ENCODE measurements at places on chromosomes 5 and 9.

DNA sequence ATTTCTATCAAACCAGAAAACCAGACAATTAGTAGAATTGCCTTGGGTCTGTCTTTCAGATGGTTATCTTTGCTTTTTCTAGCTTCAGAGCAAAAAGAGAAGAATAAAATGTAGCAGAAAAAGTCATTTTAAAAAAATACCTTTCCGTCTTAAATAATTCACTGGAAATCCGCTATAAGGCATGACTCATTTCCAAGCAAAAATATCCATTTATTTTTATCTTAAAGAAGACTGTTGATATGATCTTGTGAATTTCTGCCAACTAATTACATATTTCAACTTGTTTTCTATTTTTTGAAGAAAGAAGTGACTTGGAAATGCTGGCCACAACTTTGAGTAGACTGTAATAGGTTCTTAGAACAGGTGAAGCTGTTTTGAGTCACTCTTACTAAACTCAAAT, 83.7 kb downstream of the VCAN start:
- DNase-seq: no peak

GRCh38 chr5:172123269-172123692, 64.7 kb downstream of the STK10 start:
- DNase-seq: no peak

- DNase-seq: no peak
These were observed 35.2 kb upstream of the CAST start for GRCh38 chr5:96626956-96627355.

DNA sequence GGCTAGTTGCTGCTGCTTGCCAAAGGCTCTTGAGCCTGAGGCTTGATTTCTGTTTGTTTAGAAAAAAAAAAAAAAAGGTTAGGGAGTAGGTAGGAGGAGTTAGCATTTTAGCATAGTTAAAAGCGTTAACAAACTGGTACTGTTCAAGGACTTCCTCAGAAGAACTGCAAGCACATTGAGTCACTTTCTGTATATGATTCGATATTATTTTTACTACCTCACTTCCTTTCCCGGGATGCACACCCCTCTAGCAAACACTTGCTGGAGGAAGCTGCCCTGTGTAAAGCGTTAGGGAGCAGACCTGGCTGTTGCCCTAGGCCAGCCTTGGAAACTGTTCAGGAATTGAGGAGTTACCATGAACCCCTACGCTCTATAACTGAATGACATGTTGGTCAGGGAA, 15.7 kb upstream of the CEP120 start:
- DNase-seq: peak; percentile 56

- no peak for DNase-seq
These were observed 179.4 kb downstream of the CFAP90 start for GRCh38 chr5:7671381-7671993.

DNA sequence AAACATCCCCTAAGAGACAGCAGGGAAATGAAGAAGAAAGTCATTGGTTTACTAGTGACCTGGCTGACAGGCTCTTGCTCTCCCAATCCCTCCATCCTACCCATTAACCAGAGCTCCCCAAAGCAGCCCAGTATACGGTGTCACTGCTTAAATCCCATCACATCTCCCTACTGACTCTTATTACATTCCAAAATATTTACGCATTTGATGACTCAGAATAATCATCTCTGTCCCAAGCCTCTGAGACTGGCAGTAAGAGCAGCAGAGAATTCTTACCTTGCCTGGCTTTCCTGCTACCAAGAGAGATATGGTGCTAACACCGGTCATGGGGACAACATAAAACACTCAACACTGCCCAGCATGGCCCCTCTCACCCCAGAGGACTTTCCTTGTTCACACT, 20.2 kb upstream of the WHRN start:
- DNase-seq: no peak

Data from NCI-H2029 treated with DMSO at 0.1 percent for 48 hours (cell line).